ENCODE measurements at places on chromosomes 6 and 20. TPM values are rescaled to one million over a fixed set of nuclear protein-coding genes. Genes with fewer than 3 reads are reported as not detected.

- DNase-seq = no peak
Observed at GRCh38 chr6:15171026-15171425, 74.8 kb upstream of the JARID2 start.

- DNase-seq = no peak
Observed at GRCh38 chr6:141580131-141580530, 552.6 kb upstream of the GJE1 start.

DNA sequence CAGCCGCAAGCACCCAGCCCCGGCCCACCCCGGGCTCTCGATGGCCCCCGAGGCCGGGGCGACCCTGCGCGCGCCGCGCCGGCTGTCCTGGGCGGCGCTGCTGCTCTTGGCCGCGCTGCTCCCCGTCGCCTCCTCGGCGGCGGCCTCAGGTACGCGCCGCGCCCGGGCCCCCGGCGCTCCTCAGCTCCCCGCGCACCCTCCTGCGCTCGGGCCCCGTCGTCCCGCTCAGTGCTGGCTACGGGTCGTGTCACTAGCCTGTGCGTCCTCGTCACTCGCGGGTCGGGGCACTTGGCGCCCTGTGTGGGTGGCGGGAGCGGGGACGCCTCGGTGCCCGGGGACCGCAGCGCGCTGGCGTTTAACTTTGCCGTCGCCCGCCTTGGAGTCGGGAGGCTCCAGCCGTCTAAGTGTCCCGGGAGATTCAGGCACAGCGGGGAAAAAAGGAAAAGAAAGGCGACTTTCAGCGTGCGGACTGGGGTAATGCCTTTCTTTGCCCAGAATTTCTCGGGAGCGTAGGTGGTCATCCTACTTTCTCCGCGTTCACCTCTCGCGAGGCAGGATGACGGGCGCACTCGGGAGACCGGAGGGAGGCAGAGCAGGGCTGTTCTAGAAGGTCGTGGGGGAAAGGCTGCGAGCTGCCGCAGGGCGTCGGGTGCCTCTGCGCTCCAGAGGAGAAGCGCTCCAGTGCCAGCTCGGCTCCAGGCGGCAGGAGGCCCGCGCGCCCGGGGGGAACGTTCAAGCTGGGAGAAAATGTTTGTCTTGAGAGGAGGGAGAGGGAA is 545 bp downstream of the FNDC1 start:
- DNase-seq = peak; percentile 46

- DNase-seq = no peak
Observed at GRCh38 chr6:98633886-98634285, 200.5 kb upstream of the POU3F2 start.

DNA sequence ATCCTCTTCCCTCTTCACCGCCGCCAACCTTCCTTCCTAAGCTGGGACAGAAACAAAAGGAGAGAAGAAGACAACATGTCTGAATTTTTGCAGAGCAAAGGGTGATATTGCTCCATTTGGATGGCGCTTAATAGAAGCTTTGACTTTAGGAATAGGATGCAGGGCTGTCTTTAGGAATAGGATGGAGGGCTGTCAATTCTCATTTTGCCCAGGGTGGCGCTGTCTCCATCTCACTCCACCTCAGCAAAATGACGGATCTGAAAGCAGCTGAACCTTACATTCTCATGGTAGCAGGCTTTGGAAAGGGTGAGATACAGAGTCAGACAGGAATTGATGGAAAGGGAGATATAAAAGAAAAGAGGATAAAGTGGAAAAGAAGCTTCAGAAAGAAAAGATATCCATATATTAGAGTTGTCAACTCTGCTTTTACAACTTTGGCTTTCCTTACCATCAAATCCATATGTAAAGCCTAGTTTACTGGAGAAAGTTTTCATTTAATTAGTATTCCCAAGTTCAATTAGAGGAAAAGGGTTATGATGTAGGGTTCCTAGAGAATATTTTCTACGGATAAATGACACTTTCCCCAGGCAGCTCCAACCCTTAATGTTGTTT is 2.4 kb downstream of the MTCL3 start:
- DNase-seq = no peak

Gene SNX21
- 31.4 TPM for total RNA-seq

DNA sequence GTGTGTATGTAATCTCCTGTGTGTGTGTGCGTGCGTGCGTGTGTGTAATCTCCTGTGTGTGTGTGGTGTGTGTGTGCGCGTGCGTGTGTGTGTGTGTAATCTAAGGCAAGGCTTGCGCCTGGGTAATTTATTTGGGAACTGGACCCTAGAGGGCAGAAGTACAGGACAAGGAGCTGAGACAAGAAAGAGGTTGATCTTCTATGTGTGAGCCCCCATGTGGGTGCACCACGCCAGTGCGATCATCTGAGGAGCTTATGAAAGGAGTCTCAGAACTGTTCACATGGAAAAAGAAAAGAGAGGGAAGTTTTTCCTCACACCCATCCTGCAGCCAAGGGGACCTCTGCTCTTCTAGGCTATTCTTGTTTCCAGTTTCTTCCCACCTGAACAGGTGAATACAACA is 220.1 kb upstream of the GGTLC1 start:
- no peak for DNase-seq

DNA sequence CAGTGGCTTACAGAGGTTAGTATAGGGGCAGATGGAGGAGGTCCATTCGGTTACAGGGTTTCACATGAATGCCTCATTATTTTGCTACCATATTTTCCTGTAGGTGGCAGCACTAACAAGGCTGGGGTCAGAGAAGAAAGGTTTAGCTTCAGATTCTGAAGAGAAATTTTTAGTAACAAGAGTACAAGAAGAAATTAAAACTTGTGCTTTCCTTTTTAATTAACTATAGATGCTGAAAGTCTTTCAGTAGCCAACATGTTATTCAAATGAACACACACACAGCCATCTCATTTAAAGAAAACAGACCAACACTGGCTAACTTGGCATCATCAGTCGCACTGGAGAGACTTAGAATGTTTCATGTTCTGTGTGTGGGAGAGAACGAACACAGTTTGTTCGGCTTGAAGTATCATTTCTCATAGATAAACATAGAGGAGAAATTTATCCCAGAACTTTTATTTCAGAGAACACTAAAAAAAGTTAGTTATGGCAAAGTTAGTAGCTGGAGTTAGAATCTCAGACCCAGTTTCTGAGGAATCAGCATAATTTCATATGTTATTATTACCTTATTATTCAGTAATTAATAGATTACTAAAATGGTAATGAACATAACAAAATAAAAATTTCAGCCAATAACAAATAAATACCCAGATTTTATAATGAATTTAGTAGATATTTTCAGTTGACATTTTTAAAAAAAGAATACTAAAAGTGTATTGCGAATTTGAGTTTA is 314.0 kb upstream of the RSPO3 start:
- DNase-seq = no peak

DNA sequence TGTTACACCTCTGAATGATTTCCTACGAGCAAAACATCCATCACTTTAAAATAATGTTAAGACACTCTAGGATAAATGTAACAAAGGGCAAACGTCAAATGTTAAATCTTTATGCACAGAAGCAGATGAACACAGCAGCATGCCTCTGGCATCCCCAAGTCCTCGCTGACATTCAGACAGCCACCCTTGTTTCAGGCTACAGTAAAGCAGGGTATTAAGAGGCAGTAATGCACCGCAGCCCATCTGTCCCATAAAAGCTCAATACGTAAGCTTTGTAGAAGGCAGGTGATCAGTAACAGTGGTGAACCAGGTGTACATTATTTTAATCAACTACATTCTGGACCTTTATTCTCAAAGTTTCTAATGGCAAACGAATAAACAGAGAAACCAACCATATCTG is 64.8 kb downstream of the PPP1R3G start:
- DNase-seq = no peak

DNA sequence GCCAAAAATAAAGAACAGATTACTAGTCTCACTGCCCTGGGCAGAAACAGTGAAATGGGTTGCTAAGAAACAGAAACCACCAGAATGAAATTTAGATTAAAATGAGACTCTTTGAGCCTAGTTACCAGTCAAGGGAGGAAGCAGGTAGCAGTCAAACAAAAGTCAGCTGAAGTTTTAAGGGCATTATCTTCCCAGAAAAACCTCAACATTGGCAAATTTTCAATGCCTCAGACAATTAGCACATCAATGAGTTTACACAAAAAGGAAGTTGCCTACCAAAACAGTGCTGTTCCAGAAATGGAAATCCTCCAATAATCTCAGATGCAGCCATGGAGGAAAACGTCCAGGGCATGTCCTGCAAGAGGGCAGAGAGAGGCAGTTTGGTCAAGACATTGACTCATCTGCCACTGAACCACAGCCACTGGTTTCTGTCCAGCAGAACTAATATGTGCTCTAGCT is 399.7 kb upstream of the ADGRB3 start:
- no peak for DNase-seq

GRCh38 chr20:59752704-59753460 is 148.5 kb downstream of the PHACTR3 start:
- DNase-seq = no peak

Gene HAO1
- total RNA-seq = not detected

DNA sequence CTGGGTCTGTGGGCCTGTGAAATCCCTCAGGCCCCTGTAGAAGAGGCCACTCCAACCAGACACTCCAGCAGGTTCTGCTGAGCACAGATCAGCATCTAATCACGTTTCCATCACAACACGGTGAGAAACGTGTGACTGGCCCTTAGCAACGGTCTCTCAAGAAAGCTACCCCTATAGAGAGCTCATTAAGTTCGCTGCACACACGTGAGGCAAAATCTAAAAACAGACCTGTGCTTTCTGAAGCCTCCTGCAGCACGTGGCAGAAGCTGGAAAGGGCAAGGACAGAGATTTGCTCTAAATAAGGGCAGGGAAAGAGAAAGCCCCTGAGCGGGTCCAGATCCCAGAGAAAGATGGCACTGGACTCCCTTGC is 56.5 kb downstream of the GPR6 start:
- DNase-seq = no peak

Gene SMLR1
- total RNA-seq = not detected

DNA sequence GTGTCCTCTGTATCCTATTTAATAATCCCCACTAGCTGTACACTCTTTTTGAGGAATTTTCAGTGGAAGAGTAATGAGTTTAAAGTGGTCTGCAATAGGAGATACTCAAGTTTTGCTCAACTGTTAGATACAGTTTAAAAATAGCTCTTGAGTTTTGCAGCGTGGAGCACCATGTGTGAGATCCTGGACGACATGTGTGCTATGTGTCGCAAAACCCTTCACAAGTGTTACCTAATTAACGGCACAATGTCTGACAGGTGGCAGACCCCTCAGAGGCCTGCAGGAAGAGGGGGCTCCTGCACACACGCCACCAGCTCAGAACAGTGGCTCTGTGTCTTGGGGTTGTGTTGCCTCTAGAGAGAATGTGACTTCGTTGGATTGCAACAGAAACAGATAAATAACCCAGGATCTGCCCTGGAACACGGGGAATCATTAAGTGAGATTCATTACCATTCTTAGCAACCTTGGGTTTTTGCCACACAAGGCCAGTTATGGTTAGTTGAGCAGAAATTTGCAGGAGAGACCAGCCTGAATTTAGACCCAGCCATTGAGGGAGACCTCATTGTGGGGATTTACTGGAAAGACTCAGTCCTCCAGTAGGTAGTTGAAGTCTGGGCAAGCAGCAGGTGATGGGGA is 73.8 kb downstream of the SASH1 start:
- no peak for DNase-seq

DNA sequence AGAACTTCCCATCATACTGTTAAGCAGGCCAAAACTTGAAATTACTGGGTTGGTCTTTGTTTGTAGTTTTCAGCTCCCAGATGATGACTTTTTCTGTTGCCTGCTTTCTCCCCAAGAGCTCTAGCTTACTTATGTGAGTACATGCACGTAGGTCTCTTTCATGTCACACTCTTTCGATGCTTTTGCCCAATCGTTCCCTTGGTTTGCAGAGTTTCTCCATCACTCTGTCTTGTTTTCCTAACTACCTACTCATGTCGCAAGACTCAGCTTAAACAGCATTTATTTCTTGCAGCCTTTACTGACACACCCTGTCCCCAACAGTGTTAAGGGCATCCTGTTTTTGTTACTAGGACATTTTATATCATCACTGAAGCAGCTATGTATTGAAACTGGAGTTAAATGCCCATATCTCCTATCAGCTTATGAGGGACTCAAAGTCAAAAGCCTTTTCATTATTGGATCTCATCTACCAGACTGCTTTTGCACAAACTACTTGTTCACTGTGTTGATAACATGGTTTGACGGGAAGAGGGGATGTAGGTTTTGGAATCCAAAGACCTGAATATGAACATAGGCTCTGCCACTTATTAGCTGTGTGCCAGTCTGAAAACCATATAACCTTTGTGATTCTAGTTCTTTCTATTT is 2.9 kb downstream of the ARG1 start:
- DNase-seq = no peak

- DNase-seq = no peak
Observed at GRCh38 chr6:144724818-144725217, 439.7 kb downstream of the UTRN start.

DNA sequence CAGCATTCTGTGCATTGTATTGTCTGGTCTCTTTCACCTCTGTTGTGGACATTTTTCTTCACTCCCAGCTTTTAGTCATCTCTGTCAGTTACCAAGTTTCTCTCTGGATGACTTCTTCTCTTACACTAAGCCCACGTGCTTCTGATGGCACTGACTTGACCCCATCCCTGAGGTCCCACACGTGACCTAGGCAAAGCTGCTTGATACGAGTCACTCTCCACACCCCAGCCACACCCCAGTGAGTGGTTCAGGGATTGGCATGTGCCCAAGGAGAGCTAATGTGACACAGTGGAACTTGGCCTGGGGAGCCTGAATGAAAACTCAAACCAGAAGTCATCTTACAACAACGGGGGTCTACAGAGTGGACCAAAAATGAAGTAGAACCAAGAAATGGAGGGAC is 32.2 kb downstream of the HTR1E start:
- peak; percentile 43 for DNase-seq

Gene PSORS1C2
- total RNA-seq = not detected

Gene CCN6
- not detected for total RNA-seq

GRCh38 chr20:8375898-8376297 is 243.8 kb downstream of the PLCB1 start:
- DNase-seq = no peak

Gene KCNB1
- 1.6 TPM for total RNA-seq

GRCh38 chr6:66103954-66104353 is 396.9 kb upstream of the EYS start:
- no peak for DNase-seq

- DNase-seq = no peak
Observed at GRCh38 chr6:74280130-74280692, 584.2 kb downstream of the CD109 start.

Gene LBP
- total RNA-seq = 0.83 TPM

- no peak for DNase-seq
Observed at GRCh38 chr6:81293896-81294295, 458.6 kb downstream of the TENT5A start.

Gene OR2B6
- not detected for total RNA-seq
